CD4-positive, alpha-beta T cell treated with Interleukin-17A for 1 hour (primary cell): ENCODE measurements at places on chromosomes 2 and 18.
A peak's percentile ranks its signal among the peaks of the same experiment; 100 is the strongest.

DNA sequence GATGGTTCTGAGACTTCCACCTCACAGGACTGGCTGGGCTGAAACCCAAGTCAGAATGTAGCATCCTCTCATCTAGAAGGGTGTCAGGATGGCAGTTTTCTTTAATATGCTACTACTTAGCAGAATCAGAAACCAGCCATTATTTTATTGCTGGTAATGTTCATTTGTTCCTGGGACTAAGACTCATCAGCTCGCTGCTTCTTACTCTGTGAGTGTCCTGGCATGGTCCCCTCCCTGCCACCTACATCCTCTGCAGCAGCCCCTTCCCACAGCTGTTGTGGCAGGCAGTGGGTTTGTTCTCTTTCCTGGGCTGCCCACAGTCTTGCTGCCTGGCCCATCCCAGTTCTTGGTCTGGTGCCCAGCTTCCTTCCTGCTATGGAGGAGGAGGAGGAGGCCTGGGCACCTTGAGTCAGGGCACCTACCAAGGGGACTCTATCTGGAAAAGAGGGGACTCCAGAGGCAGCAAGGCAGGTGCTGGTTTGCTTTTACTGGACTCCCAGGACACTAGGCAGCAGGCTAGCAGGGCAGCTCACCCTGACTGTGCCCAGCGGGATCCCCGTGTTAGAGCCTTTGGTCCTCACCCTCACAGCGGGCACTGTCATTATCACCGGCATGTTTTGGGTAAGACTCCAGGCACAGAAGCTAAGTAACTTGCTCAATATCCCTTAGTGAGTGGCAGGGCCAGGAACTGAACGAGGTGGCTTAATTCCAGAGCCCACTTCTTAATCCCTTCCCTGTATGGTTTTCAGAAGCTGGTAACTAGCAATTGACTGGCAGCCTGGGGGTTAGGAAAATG, 62.1 kb downstream of the LRRFIP1 start:
- DNase-seq: peak; percentile 48

DNA sequence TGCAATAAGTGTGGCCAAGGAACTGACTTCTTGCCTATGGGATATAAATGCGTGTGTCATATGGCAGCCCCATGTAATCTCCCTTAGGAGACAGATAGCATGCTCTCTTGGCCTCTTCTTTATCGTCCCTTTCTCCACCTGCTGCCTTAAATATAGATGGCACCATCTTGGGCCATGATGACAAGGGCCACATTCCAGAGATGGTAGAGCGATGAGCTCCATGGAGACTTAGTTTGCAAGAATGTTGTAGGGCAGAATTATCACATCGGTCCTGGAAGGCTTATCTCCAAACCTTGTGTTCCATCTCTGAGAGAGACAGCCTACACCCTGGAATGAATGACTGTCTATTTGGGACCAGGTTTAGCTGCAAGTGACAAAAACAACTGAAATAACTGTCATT, 536.7 kb downstream of the TNS1 start:
- no peak for DNase-seq

DNA sequence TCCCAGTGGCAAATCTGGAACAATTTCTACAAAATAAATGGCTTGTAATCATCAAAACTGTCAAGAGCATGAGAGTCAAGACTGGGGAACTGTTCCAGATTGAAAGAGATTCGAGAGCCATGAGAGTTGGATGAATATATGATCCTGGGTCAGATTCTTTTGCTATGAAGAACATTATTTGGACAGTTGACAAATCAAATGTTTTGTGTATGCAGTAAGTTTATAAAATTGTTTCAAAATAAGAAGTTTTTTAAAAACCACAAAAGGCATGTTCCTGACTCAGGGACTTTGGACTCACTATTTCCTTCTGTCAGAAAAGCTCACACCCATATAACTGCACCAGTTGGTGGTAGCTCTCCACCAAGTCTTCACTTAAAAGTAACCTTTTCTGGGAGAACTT, 38.5 kb downstream of the ROCK2 start:
- DNase-seq: no peak

GRCh38 chr2:215749092-215749957, 264.0 kb downstream of the MREG start:
- peak; percentile 6 for DNase-seq

DNA sequence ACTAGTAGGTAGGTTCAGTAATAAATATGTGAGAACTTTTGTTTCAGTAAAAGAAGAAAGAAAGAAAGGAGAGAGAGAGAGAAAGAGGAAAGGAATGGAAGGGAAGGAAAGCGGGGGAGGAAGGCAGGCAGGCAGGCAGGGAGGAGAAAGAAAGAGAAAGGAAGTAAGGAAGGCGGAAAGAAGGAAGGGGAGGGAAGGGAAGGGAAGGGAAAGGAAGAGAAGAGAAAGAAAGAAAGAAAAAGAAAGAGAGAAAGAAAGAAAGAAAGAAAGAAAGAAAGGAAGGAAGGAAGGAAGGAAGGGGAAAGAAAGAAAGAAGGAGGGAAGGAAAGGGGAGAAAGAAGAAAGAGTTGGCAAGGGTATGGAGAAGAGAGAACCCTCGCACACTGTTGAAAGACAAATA, 67.6 kb downstream of the CD226 start:
- no peak for DNase-seq

DNA sequence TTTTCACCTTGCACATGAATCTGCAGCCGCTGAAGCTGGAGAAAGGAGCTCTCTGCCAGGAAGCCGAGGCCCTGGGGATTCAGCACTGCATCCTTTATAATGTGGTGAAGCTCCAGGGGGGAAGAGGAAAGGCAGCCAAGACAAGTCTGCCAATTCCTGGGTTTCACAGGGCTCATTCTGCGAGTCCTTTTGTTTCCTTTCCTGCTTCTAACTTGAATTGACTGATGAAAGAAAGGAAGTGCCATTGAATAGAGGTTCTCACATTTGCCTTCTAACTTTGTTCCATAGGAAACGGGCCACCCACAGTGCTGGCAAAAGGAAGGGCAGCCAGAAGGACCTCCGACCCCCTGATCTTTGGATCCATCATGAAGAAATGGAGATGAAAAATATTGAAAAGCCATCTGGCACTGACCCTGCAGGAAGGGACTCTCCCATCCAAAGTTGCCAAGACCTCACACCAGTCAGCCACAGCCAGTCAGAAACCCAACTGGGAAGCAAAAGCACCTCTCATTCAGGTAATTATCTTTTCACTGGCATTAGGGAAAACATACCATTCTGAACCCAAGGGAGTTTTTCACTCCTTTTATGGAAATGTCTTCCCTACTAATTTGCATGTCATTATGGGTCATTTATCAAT, 765.4 kb downstream of the MBD2 start:
- no peak for DNase-seq

DNA sequence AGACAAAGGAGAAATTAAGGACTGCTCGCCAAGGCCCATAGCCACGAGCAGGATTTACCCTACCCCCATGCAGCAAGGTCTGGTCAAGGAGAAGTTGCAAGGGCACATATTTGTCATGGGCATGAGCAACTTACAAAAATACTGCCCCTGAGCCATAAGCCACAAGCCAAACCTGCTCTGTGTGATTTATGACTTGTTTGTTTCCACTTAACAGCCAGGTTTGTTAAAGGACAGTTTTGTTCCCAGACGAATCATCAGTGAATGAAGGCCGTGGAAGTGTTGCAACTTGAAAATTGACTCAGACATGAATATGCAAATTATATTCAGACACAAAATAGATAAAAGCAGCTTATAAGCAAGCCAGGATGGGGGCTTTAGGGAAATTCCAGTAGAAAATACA, 31.3 kb upstream of the EVA1A start:
- no peak for DNase-seq

DNA sequence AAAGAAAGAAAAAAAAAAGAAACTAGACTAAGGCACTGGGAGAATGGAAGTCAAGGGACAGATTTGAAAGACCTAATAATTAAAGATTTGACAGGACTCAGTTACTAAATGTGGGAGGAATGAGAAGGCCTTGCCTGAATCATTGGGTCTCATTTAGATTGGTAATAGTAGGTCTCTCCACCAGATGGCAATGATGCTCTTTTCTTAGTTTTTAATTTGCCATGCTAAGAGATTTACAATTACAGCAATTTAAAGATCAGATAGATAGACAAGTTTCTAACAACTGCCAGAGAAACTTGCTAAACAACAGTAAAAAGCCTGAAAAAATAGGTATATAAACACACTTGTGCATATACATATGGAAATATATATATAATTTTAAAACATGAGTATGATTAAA, 153.0 kb downstream of the TMEM247 start:
- DNase-seq: peak; percentile 33
